NCI-H1417 (cell line): ENCODE measurements at places on chromosomes 5 and 9.

- peak; percentile 21 for DNase-seq
Measured at GRCh38 chr5:20678386-20678785, 690.4 kb upstream of the CDH18 start.

DNA sequence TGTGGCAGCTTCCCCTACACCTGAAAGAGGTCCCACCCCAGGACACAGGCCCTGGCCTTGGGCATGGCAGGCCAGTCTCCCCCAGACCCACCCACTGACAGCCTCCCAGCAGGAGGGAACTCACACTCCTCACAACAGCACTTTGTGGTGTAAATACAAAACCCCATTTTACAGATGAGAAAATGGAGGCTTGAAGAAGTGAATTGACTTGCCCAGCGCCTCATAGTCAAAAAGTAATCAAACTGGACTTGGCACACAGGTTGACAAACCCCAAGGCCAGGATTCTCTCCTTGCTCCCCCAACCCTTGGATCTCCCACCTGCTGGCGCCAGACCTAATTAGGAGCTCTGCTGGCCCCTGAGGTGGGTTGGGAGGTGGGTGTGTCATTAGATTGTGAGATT is 29.2 kb upstream of the NEK6 start:
- no peak for DNase-seq

DNA sequence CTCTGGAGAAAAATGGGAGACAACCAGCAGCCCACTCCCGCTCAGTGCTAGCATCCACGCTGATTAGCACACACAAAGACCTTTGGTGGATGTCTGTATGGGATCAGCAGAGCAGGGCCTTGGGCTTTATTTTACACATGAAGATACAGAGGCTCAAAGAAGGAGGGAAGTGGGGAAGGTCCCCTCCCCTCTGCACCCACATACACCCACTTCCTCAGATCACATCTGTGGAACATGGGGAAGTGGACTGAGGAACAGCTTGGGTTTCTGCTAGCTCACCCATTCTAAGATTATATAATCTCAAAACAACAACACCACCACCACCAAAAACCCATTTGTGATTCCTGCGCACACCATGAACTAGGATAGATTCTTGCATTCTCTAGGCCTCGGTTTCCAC is 14.0 kb downstream of the GGTA1 start:
- no peak for DNase-seq

DNA sequence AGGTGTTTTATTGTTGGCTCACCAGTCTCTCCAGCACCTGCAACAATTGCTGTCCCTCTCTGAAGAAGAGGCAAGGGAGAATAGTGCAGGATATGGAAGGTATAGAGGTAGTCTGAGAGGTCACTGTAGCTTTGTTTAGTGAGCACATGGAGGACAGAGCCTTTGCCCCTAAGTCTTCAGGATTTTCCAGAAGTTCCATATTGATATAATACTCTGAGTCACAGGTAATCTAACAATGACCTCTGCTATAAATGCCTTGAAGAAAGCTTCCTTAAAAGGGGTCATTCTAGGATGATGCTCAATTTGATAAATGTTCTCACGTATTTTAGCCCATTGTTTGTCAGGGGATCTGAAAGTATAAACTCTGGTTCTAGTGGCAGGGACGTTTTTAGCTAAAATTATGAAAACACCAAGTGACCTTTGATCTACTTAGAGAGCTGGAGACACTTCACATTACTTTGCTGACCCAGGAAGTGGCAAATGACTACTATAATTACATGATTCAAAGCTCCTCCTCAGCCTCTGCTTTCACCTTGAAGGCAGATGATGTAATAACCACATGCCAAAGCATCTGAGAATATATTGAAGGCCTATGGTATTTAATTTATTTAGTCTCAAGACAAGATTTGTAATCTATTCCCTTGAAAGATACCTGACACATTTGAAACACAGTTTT is 366.9 kb upstream of the NUDT12 start:
- DNase-seq = no peak

DNA sequence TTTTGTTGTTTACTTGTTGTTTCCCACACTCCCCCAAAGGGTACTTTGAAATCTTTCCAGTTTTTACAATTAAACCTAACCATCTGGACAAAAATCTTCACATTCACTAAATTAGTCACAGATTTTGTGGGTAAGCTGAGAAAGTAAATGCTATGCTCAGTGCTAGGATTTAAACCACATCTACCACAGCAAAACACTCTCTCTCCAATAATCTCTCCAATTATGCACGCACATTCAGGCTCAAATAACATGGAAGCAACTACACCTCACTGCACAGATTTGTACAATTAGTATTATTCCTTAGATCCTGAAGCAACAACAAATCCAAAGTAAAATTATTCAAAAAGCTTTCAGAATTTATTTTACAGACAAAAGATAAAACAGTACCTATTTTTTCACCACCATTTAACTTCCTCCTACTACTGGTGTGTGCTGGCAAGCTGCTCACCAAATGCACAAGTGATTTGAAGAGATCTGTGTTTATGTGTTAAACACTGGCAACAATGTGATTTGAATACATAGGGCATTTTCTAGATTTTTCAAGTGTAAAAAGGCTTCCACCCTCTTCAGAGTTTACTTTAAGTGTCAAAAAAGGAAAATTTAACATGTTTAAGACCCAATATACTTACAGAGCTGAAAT is 16.6 kb downstream of the ZNF608 start:
- DNase-seq = no peak
